ENCODE measurements at places on chromosomes 7 and 10.

GRCh38 chr7:48289656-48290055, 118.4 kb downstream of the ABCA13 start:
- no peak for DNase-seq

DNA sequence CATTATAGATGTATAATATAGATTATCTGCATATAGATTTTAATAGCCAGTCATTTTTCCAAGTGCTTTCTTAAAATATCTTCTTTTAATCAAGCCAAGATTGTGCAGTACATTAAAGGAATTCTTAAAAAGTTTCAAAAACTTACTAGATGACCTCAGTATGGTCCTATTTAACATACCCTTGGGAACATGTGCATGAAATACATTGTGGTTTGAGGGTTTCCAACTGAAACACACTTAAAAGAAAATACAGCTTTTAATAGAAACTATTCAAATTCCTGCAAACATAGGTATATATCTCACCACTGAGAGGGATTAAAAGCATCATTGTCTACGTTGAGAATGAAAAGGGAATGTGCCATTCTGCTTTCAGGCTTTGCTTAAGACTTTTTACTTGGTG, 364.9 kb downstream of the SUGCT start:
- no peak for DNase-seq

GRCh38 chr10:17782921-17783665, 26.1 kb upstream of the MRC1 start:
- no peak for DNase-seq

GRCh38 chr7:98091061-98091460, 15.6 kb upstream of the LMTK2 start:
- no peak for DNase-seq

GRCh38 chr7:5692845-5693278, 88.6 kb downstream of the RNF216 start:
- DNase-seq: no peak

DNA sequence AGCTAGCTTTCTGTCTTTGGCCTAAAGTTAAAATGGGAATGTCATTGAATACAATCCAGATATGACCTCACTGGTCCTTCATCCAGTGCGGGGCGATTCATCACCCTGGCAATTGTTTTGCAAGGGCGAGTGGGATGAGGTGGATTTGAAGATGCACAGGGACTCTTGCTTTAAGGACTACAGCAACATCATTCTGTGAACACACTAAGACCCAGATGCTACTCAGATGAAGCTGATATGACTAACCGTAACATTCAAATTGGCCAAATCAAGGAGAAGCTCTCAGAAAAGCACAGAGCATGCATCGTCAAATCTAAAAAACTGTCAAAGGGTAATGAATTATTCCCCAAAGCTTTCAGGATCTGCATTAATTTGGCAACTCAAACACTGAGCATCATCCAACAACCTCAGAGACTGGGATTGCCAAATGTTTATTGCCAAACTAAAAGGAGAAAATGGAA, 12.8 kb downstream of the CPA1 start:
- no peak for DNase-seq

- no peak for DNase-seq
Measured at GRCh38 chr10:43110338-43111071, 27.7 kb upstream of the CSGALNACT2 start.

GRCh38 chr7:4074407-4074806, 607.7 kb upstream of the FOXK1 start:
- DNase-seq: no peak

DNA sequence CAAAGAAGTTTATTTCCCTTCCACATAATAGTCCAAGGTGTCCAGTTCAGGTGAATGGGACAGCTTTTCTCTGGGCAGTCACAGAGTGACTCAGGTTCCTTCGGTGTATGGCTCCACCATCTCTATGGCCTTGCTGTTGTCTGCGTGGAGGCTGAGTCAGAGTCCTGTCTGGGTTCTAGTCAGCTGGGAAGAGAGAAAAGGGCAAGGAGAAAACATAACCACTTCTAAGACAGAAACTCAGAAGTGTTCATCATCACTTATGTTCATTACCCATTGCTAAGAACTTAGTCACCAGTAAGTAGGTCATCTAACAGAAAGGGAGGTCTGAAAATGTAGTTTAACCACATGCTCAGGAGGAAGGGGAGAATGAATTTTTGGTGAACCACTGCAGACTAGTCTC, 32.4 kb upstream of the CCDC7 start:
- no peak for DNase-seq

DNA sequence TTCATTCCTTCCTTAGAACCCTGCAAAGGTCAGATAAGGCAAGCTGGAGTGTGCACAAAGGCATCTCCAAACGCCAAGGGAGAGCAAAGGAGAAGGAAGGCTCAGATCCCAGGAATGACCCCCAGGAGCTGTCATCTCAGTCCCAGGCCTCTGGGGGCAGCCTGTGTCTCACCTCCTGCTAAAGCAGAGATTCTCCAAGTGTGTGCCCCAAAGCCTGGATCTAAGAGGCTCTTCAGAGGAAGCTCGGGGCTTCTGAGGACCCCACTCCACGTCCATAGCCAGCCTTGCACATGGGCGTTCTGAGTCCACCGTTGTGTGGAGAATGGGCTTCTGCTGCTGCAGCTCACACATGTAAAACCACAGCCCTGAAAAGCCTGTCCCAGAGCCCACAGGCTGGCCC, 5.1 kb upstream of the GRID1 start:
- no peak for DNase-seq

GRCh38 chr7:144584726-144585125, 181.2 kb upstream of the NOBOX start:
- DNase-seq: no peak

DNA sequence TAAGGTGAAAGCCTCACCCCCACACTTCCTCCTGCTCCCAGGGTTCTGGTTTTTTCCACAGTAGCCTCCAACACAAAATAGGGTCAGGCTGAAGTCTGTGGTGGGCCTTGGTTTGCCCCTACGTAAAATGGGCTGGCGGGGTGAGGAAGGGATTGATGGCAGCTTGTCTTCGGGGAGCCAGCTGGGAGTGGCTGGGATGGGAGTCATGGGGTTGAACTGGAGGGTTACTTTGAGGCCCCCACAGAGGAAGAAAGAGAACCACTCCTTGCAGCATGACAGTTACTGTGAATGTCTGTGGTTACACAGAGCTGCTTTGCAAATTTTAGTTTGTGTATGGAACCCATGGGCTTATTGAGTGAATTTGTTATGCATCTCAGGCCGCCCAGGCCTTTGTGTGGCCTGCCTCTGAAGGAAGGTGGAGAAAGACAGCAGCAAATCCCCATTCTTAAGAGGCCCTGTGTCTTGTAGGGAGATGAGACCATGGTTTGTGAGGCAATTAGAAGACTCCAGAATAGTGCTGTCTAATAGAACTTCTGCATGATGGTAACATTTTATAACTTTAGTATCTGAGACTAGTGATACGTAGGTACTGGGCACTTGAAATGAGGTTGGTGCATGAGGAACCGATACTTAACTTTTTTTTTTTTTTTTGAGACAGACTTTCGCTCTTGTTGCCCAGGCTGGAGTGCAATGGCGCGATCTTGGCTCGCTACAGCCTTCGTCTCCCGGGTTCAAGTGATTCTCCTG, 8.1 kb downstream of the TRIM8 start:
- DNase-seq: no peak

GRCh38 chr7:26535483-26536007, 243.9 kb downstream of the SNX10 start:
- no peak for DNase-seq

DNA sequence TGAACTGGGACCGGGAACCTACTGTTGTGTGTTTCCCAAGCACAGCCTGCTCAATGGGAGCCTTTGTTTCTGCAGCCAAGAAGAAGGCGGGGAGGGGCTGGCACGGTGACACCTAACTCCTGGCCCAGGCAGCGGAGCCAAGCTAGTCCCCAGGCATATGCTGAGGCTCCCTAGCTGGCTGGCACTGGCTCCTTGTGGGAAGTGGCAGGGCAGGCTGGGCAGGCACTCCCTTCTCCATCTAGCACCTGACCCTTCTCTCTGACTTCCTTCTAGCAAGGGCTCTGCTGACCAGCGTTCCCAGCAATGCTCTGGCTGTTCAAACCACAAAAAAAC, 325.0 kb downstream of the PLXNA4 start:
- no peak for DNase-seq

DNA sequence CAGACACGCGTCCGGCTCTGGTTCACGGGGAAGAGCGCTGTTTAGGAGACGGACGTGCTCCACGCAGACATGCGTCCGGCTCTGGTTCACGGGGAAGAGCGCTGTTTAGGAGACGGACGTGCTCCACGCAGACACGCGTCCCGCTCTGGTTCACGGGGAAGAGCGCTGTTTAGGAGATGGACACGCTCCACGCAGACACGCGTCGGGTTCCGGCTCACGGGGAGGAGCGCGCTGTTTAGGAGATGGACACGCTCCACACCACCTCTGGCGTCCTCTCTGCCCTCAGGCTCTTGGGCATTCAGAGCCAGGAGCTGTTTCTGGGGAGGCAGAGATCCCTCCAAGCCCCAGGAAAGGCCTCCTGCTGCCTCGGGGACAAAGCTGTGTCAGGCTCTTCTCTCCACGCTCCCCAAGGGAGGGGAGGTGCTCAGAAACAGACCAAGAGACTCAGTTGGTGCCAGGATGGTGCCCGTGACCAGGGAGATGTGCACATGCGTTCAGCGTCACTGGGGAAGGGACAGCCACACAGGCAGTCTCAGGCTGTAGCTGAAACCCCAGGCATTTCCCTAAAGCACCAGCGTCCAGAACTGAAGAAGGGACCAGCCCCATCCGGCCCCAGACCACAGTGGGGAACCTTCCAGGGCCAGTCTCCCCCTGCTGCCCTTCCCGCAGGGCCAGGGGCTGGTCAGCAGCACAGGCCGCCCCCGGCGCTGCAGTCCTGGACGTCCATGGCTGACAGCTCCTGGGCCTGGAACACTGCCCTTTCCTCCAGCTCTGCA, 175.6 kb downstream of the ELFN1 start:
- DNase-seq: no peak

DNA sequence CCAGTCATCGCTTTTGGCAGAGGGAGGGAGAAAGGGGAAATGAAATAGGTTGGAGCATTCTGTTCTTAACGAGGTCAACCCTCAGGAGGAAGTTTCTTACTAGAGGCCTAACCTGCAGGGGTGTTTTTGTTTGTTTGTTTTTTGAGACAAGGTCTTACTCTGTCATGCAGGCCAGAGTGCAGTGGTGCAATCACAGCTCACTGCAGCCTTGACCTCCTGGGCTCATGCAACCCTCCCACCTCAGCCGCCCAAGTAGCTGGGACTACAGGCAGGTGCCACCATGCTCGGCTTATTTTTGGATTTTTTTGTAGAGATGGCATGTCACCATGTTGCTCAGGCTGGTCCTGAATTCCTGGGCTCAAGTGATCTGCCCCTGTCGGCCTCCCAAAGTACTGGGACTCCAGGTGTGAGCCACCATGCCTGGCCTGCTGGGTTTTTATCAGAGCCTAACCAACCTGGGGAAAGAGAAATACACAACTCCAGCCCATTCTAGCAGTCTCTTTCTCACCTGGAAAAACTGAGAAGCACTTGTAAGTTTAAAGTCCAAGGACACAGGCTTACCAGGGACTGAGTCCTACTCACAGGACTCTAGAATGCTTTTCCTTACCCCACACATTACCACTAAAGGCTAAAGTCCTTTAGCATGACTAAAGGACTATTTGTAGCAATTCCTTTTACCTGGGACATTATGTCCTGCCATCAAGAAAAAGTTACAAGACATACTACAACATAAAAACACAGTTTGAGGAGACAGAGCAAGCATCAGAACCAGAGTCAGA, 101.0 kb upstream of the EGFR start:
- DNase-seq: no peak

GRCh38 chr7:116464375-116464774, 35.2 kb upstream of the CAV2 start:
- DNase-seq: no peak

DNA sequence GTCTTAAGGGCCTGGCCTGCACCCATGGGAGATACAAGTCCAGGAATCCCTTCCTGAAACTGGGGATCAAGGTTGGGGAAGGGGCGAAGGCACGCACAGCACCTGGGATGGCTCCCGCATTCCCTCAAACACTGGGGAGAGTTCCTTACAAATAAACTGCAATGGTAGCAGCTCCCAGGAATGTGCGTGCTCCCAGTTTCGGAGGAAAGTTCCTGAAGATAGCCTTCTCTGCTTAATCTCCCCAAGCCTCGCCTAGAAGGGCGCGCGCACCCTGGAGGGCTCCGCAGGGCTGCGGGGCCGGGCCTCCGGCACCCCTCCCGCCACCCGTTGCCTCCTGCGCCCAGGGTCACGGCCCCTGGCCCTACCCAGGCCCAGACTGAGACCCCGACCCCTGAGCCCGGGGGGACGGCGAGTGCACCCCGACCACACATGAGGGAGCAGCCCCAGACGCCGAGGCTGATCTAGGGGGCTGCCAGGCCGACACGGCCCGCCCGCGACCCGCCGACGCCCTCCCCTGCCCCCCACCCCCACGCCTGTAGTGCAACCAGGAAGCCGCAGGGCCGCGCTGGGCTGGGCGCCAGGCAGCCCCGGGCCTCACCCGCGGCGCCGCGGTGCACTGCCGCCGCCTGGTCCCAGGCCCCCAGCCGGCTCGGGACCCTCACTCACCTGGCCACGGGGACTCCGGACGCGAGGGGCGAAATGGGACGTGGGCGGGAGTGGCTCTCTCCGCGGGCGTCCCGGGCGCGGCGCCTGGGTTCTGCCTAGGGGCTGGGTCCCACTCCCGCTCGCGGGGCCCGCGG, 460 bp downstream of the ANXA11 start:
- no peak for DNase-seq

DNA sequence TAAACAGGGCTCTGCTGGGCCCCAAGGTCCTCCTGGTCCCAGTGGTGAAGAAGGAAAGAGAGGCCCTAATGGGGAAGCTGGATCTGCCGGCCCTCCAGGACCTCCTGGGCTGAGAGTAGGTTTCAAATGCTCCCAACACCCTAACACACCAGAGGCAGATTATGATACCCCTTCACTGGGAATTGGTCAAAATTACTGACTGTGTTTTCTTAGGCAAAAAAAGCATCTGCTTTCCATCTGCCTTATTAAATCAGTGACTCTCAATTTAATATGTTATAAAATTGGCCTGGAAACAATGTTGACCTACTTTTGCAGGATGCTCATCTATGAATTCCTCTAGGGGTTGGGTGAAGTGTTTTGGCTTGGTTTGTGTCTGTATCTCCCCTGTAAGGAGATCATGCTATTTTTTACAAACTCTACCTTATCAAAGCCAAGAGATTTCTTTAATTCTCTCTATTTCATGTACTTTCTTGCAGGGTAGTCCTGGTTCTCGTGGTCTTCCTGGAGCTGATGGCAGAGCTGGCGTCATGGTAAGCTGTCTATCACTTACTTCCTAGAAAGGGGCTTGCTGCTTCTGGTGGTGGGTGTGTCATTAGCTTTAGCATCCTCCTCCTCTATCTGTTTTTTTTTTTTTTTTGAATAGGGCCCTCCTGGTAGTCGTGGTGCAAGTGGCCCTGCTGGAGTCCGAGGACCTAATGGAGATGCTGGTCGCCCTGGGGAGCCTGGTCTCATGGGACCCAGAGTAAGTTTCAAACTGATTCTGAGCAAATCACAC, 15.9 kb downstream of the COL1A2 start:
- DNase-seq: no peak

GRCh38 chr10:78332012-78332411, 298.3 kb downstream of the RPS24 start:
- DNase-seq: no peak

GRCh38 chr7:154984601-154985188, 18.2 kb downstream of the PAXIP1 start:
- no peak for DNase-seq

All from CD4-positive, alpha-beta T cell treated with Interleukin-12 subunit alpha and Interleukin-12 subunit beta, for 1 hour (primary cell).